MCF 10A (cell line): ENCODE measurements at places on chromosomes 16 and 17. TPM values are rescaled to one million over a fixed set of nuclear protein-coding genes. Genes with fewer than 3 reads are reported as not detected.

DNA sequence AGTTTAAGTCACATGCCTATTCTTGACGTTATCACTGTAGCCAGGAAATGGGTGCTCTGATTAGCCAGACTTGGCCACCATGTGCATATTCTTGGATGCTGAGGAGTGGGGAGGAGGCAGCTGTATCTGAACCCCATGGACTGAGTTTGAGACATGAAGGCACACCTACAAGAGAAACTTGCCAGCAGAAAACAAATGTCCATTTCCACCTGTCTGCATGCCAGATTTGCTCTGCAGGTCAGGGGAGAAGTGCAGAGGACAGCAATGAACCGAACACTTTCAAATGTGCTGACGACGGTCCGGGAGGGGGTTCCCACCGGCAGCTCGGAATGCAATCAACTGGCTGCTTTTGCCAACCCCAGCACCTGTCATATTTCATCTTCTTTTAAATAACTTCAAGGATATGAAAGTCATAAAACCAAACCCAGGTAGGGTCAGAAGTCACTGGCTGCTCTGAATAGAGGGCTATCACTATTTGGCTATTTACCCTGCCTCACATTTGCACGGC is 287.8 kb upstream of the N4BP1 start:
- H3K4me3 ChIP-seq = no peak overlapping the region
- no peak for DNase-seq
- peaks cover 76% of the 10 kb centered on the region for H3K27me3 ChIP-seq

- DNase-seq = no peak
- H3K4me1 ChIP-seq = peaks cover 34% of the 10 kb centered on the region
- H3K27ac ChIP-seq = peak overlapping the region; percentile 82
- peak overlapping the region; percentile 94 for H3K4me3 ChIP-seq
These were observed 1.2 kb upstream of the FDXR start for GRCh38 chr17:74873874-74874614.

DNA sequence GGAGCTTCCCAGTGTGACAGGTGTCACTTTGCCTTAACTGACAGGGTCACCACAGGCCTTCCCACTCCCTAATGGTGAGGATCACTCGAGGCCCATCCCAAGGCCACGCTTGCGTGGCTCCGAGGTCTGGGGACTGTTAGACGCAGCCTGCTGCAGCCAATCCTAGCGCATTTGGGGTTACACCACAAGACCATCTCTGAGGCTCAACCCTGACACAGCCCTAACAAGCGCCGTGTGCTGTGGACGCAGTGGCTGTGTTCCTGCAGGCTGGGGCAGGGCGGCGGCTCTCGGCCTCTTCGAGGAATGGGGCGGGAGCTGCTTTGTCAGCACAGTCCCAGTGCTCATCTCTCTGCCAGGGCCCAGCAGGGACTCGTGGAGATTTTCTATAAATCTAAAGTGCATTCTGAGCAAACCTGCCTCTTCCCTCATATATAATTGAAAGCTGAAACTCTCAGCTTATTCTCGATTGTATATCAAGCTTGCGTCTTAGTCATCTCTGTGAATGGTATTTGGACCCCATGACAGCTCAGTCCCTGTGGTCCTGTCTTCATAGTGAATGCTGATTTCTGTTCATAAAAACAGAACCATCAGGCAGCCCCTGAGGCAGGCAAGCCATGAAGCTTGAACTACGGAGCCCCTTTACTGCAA is 65.8 kb upstream of the CHMP6 start:
- peaks cover 58% of the 10 kb centered on the region for H3K36me3 ChIP-seq
- no peak for DNase-seq
- H3K27ac ChIP-seq = no peak overlapping the region
- H3K27me3 ChIP-seq = no peaks in the 10 kb centered on the region
- H3K4me1 ChIP-seq = no peaks in the 10 kb centered on the region
- no peak overlapping the region for H3K4me3 ChIP-seq

DNA sequence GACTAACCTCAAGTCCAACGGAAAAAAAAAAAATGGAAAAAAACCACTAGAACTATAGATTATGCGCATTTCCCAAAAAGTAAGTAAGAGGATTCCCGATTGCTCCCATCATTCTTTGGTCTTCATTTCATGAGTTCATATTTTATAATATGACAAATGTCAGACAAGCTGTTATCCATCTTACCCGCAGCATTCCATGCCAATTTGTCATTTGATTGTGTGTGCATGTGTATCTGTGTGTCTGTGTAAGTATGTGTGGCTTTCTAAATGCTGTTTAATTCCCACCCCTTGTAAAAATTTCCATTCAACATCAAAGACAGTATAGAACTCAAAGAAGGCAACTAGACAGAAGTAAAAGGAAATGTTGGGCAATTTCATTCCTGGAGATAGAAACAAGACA is 434.1 kb downstream of the CDH11 start:
- no peaks in the 10 kb centered on the region for H3K36me3 ChIP-seq
- no peaks in the 10 kb centered on the region for H3K27me3 ChIP-seq
- H3K4me3 ChIP-seq = no peak overlapping the region
- no peak overlapping the region for H3K27ac ChIP-seq
- H3K4me1 ChIP-seq = no peaks in the 10 kb centered on the region

DNA sequence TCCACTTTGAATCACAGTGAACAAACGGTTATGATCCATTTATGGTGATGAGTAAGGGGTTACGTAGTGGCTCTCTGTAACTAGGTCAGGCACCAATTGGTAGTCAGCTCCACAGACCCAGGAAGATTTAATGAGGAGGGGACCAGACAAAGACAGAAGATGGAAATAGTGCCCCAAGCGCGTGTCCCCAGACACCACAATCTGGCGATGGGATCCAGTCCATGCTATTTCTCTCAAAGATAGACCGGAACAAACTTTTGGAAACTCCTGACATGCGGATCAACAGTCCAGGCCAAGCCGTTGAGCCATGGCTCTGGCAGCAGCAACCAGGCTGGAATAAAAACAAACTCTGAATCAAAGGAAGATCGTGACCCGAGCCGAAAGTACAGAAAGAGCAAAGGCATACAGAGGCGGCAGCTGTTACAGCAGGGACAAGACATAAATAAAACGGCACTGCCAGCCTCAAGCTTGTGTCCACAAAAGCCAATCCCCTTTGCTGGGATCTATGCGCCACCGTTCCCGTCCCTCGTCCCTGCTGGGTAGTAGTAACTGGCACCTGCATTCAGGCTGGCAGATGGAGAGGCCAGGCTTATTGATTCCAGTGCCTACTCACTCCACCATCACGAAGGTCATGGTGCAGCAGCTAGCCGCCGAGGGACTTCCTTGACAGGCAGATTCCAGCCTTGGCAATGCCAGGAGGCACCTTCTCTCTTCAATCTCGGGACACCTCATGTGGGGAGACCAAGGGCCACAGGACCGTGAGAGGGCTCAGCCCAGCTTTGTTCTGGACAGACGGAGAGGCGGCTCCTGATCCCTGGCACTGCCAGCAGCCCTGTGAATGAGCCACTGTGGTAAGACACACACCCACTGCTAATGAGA is 50.2 kb downstream of the CDH11 start:
- no peak for DNase-seq
- no peaks in the 10 kb centered on the region for H3K36me3 ChIP-seq
- H3K27ac ChIP-seq = no peak overlapping the region
- H3K4me1 ChIP-seq = peaks cover 11% of the 10 kb centered on the region

CACNG1 gene
- total RNA-seq = not detected in 2 replicates

GRCh38 chr16:73663720-73664119 is 615.8 kb upstream of the ZFHX3 start:
- no peak for DNase-seq
- H3K4me1 ChIP-seq = no peaks in the 10 kb centered on the region
- no peaks in the 10 kb centered on the region for H3K36me3 ChIP-seq
- H3K4me3 ChIP-seq = no peak overlapping the region

LUC7L gene
- 58.9 and 74.1 TPM in 2 replicates for total RNA-seq

GRCh38 chr17:28497931-28498330 is 8.2 kb upstream of the FOXN1 start:
- H3K36me3 ChIP-seq = no peaks in the 10 kb centered on the region
- no peak overlapping the region for H3K4me3 ChIP-seq
- H3K27me3 ChIP-seq = no peaks in the 10 kb centered on the region
- no peaks in the 10 kb centered on the region for H3K4me1 ChIP-seq
- no peak overlapping the region for H3K27ac ChIP-seq
- DNase-seq = no peak

DNA sequence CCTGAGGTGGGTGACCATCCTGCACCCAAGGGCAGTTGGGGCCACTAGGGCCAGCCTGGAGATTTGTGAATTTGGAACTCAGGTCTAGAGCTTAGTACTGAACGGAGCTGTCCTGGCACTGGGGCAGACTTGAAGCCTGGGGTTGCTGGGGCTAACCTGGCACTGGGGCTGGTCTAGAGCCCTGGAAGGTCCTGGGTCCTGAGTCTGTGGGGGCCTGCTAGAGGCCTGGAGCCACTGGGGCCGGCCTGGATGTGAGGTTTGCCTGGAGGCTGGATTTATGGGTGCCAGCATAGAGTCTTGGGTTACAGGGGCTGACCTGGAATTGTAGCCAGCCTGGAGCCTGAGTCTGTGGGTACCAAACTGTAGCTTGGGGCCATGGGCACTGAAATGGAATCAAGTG is 1216.9 kb downstream of the CDH11 start:
- no peaks in the 10 kb centered on the region for H3K4me1 ChIP-seq
- H3K36me3 ChIP-seq = no peaks in the 10 kb centered on the region
- H3K27me3 ChIP-seq = no peaks in the 10 kb centered on the region

- H3K4me3 ChIP-seq = no peak overlapping the region
- H3K36me3 ChIP-seq = no peaks in the 10 kb centered on the region
- DNase-seq = no peak
- no peak overlapping the region for H3K27ac ChIP-seq
These were observed 9.0 kb downstream of the KRT24 start for GRCh38 chr17:40694584-40694983.

GRCh38 chr16:16095646-16096045 is 127.6 kb downstream of the ABCC6 start:
- no peaks in the 10 kb centered on the region for H3K4me1 ChIP-seq
- peaks cover 45% of the 10 kb centered on the region for H3K36me3 ChIP-seq
- H3K27ac ChIP-seq = peak overlapping the region; percentile 12
- DNase-seq = peak; percentile 8
- H3K4me3 ChIP-seq = no peak overlapping the region
- no peaks in the 10 kb centered on the region for H3K27me3 ChIP-seq

GLIS2 gene
- 14.7 and 15.8 TPM in 2 replicates for total RNA-seq

GRCh38 chr17:57955183-57955931 is at the start of gene CUEDC1:
Gene CUEDC1 (minus strand): TSS chr17:57955412. CDS start chr17:57885564, 69,848 bp downstream.
- no peak within 1 kb of the TSS for H3K27ac ChIP-seq
- H3K4me1 ChIP-seq = peaks cover 22% of the 10 kb centered on the region
- peak; percentile 53 for DNase-seq
- no peaks in the 10 kb centered on the region for H3K36me3 ChIP-seq
- H3K4me3 ChIP-seq = peak within 1 kb of the TSS; percentile 70
- H3K27me3 ChIP-seq = no peaks in the 10 kb centered on the region

- peaks cover 2% of the 10 kb centered on the region for H3K36me3 ChIP-seq
- H3K27me3 ChIP-seq = no peaks in the 10 kb centered on the region
These were observed 36.6 kb downstream of the ARHGAP23 start for GRCh38 chr17:38464723-38465390.

GRCh38 chr17:81999976-82000802 is 22.5 kb downstream of the CENPX start:
- DNase-seq = no peak
- H3K4me1 ChIP-seq = no peaks in the 10 kb centered on the region
- H3K36me3 ChIP-seq = peaks cover 5% of the 10 kb centered on the region
- no peaks in the 10 kb centered on the region for H3K27me3 ChIP-seq
- no peak overlapping the region for H3K4me3 ChIP-seq

CYB5B gene
- 112 and 118 TPM in 2 replicates for total RNA-seq

- no peak for DNase-seq
- no peak overlapping the region for H3K4me3 ChIP-seq
- H3K27ac ChIP-seq = no peak overlapping the region
- H3K27me3 ChIP-seq = no peaks in the 10 kb centered on the region
These were observed 16.4 kb downstream of the RARA start for GRCh38 chr17:40325156-40326013.

SLC38A8 gene
- total RNA-seq = not detected in 2 replicates

GRCh38 chr16:269061-269796 is 6.5 kb downstream of the RGS11 start:
- peaks cover 18% of the 10 kb centered on the region for H3K4me1 ChIP-seq
- no peak for DNase-seq
- peaks cover 11% of the 10 kb centered on the region for H3K36me3 ChIP-seq
- no peak overlapping the region for H3K27ac ChIP-seq

DNA sequence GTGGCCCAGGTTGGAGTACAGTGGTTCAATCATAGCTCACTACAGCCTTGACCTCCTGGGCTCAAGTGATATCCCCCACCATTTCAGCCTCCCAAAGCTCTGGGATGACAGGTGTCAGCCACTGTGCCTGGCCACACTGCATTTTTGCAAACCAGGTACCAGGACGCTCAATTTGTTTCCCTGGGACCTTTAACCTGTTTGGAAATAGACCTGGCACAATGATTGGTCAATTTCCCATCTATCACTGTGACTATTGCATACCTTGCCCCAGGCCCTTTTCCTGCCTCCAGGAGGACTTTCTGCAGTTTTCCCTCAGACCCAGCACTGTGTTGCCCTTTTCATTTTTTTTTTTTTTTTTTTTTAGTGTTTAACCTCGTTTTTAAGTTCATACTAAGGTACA is 11.1 kb upstream of the FUS start:
- H3K4me1 ChIP-seq = no peaks in the 10 kb centered on the region
- H3K36me3 ChIP-seq = no peaks in the 10 kb centered on the region
- DNase-seq = peak; percentile 41
- H3K27ac ChIP-seq = no peak overlapping the region
- H3K4me3 ChIP-seq = no peak overlapping the region

GRCh38 chr17:77916703-77917481 is 41.6 kb upstream of the TNRC6C start:
- H3K36me3 ChIP-seq = no peaks in the 10 kb centered on the region
- H3K27ac ChIP-seq = no peak overlapping the region
- no peak overlapping the region for H3K4me3 ChIP-seq

NAGPA gene
- total RNA-seq = 4.9 and 8.7 TPM in 2 replicates

TMC5 gene
- total RNA-seq = 0.10 and 0.16 TPM in 2 replicates

DNA sequence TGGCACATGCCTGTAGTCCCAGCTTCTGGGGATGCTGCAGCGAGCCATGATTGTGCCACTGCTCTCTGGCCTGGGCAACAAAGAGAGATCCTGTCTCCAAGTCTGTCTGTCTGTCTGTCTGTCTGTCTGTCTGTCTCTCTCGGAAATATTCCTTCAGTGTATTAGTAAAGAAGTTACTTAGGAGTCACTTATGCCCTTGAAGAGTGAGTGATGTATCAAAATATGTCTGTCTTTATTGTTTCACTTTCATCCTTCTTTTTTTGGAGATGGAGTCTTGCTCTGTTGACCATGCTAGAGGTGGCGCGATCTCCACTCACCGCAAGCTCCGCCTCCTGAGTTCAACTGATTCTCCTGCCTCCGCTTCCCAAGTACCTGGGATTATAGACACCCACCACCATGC is 410.5 kb downstream of the WWOX start:
- H3K36me3 ChIP-seq = no peaks in the 10 kb centered on the region
- H3K4me3 ChIP-seq = no peak overlapping the region
- no peak overlapping the region for H3K27ac ChIP-seq
- no peaks in the 10 kb centered on the region for H3K27me3 ChIP-seq

ZFP3 gene
- not detected in 2 replicates for total RNA-seq

DNA sequence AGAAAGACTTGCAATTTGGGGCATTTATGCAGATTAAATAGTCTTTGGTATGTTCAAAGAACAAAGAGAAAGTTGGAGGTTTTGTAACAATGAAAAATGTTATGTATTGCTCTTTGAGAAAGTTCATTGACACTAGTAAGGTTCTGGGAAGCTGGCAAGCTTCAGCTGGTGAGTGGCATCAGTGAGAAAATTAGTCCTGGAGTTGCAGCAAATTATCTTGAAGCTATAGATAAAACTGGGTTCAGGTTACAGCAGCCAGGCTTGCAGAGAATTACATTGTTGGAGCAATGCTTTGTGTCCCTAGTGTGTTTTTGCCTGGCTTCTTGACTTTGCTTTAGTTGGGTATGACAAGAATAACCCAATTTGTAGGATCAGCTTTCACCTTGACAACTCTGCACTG is 221.2 kb downstream of the CDH13 start:
- H3K27me3 ChIP-seq = no peaks in the 10 kb centered on the region
- peaks cover 5% of the 10 kb centered on the region for H3K4me1 ChIP-seq
- no peak for DNase-seq
- H3K4me3 ChIP-seq = no peak overlapping the region
- no peaks in the 10 kb centered on the region for H3K36me3 ChIP-seq
